Left lung (tissue), 14 donors: ENCODE measurements at places on chromosomes 4 and X. TPM values are rescaled to one million over a fixed set of nuclear protein-coding genes. Genes with fewer than 3 reads are reported as not detected.

PPBP gene
- 10.4 TPM for total RNA-seq

GRCh38 chr4:26878794-26879391 is 18.3 kb downstream of the STIM2 start:
- no peak for DNase-seq

DNA sequence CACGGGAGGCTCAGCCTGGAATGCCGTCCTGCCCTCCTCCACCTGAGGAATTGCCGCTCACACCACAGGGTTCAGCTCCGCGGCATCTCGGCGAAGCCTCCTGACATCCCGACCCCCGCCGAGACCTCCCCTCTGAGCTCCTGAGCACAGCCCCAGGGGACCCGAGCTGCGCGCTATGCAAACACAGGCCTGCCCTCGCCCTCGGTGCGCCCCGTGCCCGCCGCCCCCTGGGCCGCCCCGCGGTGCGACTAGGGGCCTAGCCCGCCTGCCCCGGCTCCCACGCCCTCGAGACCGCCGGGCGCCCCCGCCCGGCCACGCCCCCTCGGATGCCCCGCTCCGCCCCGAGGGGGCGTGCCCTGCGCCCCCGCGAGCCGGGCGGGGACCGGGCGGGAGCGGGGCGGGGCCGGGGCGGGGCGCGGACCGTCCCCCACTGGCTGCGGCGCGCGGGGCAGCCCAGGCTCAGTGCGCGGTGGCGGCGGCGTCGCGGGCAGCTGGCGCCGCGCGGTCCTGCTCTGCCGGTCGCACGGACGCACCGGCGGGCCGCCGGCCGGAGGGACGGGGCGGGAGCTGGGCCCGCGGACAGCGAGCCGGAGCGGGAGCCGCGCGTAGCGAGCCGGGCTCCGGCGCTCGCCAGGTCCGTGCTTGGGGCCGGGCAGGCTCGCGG is at the start of gene FGFR3:
Gene FGFR3, plus strand, starts transcription at position 462 of the 664 bp plus-strand sequence. CDS start 642 bp downstream, outside the sequence.
- DNase-seq, result peak; percentile 61

- DNase-seq, result no peak
Measured at GRCh38 chr4:149752729-149753128, 62.9 kb downstream of the IQCM start.

- DNase-seq, result peak; percentile 49
Measured at GRCh38 chrX:110795645-110796406, at the start of gene CHRDL1. Gene CHRDL1, minus strand, starts transcription at chrX:110795817. Its CDS starts 3,636 bp downstream, at chrX:110792181.

ARAP2 gene
- total RNA-seq, result 25.4 TPM

GRCh38 chrX:101370888-101371504 is 15.0 kb downstream of the BTK start:
- DNase-seq, result no peak

KCND1 gene
- total RNA-seq, result 2.3 TPM

- no peak for DNase-seq
Measured at GRCh38 chr4:163280703-163281519, 51.5 kb downstream of the NPY1R start.

GPR143 gene
- total RNA-seq, result 1.1 TPM

GRCh38 chrX:5681159-5681558 is 547.5 kb downstream of the NLGN4X start:
- no peak for DNase-seq

KDM6A gene
- total RNA-seq, result 34.7 TPM

GRCh38 chrX:118126286-118126685 is 9.7 kb upstream of the KLHL13 start:
- no peak for DNase-seq

RAB41 gene
- total RNA-seq, result not detected

GRCh38 chr4:152422817-152423320 is 113.0 kb downstream of the FBXW7 start:
- no peak for DNase-seq

- DNase-seq, result no peak
Measured at GRCh38 chr4:47705326-47705981, 132.4 kb downstream of the CORIN start.
